ENCODE measurements at places on chromosomes 3 and 15.

- no peak for DNase-seq
Measured at GRCh38 chr3:109480014-109480413, 142.7 kb upstream of the DPPA4 start.

DNA sequence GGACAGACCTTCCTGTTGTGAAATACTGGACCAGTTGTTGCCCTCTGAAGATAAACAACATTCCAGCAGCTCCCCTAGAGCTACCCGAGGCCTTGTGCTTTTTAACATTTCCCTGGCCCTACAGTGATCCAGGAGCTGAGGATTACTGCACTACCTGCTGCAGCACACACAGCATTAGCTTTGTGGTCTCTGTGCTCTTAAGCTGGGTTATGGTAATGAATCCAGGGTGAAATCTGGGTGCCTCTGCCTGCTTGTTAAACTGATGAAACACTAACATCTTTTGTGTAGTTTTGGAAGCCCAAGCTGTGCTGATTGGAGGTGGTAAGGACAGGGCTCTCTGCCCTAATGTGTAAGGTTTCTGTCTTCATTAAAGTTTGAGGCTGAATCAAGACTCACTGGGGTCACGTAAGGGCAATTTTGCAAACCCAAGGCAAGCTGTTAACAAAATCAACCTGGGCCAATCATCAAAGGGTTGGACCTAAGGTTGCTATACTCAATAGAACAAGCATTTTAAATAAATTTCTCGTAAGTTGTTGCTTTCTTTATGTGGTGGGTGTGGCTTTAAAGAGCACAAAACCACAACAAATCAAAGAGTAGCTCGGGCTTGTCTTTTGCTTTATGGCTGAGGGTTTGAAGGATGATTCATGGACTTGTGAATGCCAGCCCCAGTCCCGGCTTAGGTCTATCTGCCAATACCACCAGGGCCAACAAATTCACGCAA, 183.9 kb downstream of the TPRG1 start:
- DNase-seq: no peak

GRCh38 chr3:72982609-72983366, 13.8 kb upstream of the PPP4R2 start:
- no peak for DNase-seq

GRCh38 chr15:101635944-101636727, 16.0 kb downstream of the TM2D3 start:
- no peak for DNase-seq

All from stimulated activated CD4-positive, alpha-beta T cell treated with anti-CD3 and anti-CD28 coated beads, Interleukin-15, amount 100 ng/mL, for 48 hours (primary cell).